Stimulated activated CD8-positive, alpha-beta memory T cell treated with anti-CD3 and anti-CD28 coated beads, Interleukin-7, amount 100 ng/mL, for 1 hour (primary cell): ENCODE measurements at places on chromosomes 4 and X.

DNA sequence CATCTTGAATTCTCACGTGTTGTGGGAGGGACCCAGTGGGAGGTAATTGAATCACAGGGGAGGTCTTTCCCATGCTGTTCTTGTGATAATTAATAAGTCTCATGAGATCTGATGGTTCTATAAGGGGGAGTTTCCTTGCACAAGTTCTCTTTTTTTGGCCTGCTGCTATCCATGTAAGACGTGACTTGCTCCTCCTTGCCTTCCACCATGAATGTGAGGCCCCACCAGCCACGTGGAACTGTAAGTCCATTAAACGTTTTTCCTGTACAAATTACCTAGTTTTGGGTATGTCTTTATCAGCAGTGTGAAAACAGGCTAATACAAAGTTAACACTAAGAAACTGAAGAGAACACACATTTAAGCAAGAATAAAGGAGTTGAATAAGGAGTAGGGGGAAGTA lies 16.0 kb downstream of the TBCK start:
- DNase-seq = no peak

- no peak for DNase-seq
Observed at GRCh38 chr4:19009881-19010280, 988.3 kb upstream of the LCORL start.

DNA sequence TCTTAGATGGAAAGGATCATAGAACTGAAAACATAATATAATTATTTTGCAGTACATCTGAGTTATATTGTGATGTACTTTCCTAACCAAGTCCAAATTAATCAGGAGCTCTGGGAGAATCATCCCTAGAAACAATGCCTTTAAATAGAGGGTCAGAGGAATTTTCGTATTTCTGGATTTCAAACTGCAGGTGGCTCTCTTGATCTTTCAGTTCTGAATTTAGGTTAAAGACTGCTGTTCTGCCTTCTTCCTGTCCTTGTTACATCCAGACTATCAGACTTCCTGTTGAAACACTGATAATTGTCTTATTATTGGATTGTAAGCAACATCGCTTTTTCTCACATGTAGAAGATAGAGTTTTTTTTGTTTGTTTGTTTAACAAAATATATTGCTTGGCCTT lies 142.7 kb downstream of the RPA4 start:
- no peak for DNase-seq

DNA sequence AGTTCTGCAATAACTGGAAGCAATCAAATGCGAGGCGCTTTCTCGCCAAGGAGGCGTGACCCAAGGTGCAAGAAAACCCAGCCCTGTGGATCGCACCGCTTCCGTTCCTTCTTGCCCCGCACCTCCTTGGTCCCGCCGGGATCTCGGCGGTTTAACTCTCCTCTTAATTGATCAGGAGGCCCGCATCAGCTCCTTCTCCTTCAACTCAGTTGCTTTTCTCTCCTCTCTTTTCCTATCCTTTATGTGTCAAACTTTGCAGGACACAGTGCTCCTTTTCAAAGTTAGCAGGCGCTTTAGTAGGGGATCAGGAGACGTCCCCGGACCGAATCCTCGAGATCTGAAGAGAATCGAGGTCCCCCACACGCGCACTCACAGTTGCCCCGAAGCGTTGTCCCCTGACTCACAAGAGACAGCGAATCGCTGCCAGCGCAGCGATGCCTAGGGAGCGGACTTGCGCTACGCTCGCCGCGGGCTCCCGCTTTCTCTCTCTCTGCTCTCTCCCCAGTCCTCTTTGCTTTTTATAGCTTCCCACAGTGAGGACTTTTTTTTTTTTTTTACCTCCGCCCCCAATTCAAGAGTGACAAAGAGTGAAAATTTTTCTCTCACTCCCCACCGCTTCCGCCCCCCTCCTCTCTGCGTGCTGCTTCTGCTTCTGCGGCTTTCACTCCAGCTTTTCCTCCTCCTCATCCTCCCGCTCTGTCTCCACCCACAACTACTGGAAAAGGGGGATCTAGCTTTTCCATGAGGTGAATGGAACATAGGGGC lies at the start of gene DKK2:
Gene DKK2 (minus strand): TSS at position 495 of the 765 bp plus-strand sequence. CDS start 722 bp downstream, outside the sequence.
- DNase-seq = no peak

DNA sequence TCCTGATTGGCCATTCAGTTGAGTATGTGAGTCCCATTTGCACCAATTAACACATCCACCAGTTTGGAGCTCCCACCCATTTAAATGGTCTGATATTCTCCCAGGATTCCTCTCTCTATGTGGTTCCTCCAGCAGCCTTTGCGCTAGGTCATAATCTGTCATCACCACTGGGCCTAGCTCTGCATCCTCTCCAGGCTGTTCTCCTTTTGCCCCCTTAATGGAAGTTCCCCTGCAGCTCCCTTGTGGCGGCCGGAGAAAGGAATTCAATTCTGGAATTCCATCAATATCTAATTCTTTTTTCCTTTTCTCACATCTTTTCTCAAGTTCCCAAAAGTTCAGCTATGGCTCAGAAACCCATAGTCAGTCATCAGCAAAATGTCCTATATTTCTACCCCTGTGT lies 2184.4 kb upstream of the AGA start:
- DNase-seq = no peak

- DNase-seq = no peak
Observed at GRCh38 chr4:39312816-39313215, 53.3 kb downstream of the RFC1 start.

DNA sequence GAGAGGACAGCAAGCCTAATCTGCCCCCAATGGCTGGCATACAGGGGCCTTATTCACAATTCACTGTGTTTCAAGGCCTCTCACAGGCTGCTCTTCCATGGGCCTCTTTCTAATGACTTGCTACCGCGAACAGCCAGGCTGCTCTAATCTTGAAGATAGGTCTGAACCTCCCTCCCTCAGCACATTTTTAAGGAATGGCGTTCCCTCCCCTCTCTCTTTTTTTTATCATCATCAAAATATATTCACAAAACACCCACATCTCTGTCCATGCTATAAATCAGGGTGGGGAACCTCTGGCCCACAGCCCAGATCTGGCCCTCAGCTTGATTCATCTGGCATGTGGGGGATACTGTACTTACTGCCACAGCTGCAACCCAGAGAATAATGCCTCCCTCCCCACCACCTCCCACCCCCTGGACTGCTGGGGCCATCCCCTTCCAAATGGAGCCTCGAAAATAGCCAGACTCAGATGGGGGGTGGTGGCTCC lies 76.2 kb upstream of the PLAC1 start:
- DNase-seq = no peak

DNA sequence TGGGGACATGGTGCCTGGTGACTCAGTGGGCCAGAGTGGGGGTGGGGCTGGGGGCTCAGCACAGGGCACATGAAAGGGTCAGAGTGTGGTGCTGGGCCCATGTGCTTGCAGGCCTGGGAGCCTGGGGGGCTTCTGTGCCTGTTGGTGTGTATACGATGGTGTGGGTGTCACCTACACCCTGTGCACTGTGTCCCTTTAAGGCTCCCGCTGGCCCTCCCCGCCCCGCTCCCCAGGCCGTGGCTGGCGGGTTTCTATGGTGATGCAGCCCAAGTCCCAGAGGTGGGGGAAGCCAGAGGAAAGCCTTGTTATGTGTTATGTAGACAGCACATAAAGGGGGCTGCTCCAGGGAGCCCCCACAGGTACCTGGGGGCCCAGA lies 5.5 kb downstream of the L1CAM start:
- no peak for DNase-seq

- no peak for DNase-seq
Observed at GRCh38 chr4:128287141-128287870, at the start of gene PGRMC2. TSS of gene PGRMC2 (minus strand) at chr4:128287813. CDS start at chr4:128287790, 23 bp downstream.

- DNase-seq = no peak
Observed at GRCh38 chrX:30296408-30297254, 12.6 kb downstream of the NR0B1 start.

- no peak for DNase-seq
Observed at GRCh38 chr4:72283357-72283756, 251.6 kb downstream of the NPFFR2 start.

GRCh38 chrX:39759526-39760224 lies 338.1 kb downstream of the BCOR start:
- no peak for DNase-seq

DNA sequence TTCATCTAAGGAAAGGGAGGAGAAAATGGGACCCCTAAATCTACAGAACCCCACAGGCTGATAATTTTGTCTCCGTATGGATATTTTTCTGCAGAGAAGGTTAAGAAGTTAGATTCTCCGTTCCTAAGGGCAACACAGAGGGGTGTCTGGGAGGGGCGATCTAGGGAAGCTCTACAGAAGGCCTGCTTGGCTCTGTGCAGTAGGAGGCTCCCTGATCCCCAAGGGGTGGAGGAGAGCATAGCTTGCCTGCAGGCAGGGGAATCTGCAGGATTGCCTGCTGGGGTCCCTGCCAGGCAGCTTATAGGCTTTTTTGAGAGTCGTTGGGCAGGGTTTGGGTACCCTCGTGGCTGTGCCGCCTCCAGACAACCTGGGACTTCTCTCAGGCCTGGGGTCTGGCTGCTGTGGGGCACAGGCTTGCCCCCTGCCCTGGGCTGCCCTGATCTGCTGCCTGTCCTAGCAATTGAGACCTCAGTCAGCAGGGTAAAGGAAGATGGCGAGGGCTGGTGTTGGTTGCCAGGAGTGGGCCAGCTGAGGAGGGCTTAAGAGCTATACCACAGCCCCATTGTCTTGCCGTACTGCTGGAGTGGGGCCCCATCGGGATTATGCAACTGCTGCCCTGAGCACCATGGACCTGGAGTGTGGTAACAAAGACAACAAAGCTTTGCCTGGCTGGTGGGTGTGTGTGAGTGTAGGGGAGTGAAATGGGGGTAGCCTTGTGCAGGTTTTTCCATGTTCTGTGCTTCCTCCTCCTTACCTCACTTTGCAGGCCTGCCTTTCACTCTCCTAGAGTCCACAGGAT lies 74.1 kb downstream of the EFNB1 start:
- DNase-seq = no peak

- no peak for DNase-seq
Observed at GRCh38 chr4:155667222-155667567, 547 bp downstream of the GUCY1A1 start.

DNA sequence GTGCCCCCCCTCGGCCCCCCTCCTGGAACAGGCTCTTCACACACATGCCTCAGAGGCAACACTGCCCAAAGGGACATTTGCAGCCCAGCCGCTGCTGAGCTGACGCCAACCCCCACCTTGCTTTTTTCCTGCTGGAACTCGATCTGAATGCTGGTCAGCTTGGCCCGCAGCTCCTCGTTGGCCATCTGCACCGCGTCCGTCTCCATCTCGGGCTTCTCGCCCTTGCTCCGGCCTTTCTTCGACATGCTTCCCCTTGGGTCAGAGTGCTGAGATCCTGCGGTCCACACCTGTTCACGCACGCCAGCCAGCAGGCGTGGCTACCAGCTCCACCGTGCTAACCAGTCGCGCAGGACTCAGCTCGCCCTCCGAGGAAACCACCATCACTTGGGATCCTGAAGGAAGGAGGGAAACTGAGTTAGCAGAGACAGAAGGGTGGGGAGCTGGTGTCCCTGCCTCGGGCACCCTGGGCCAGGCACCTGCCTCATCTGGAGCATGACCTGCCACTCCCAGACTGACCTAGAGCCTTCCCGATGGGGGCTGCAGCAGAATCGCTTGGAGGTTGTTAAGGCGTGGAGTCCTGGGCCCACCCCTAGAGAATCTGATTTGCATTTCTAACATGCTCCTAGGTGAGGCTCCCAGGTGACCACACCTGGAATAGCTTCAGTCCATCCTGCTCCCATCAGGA lies 87.6 kb downstream of the JAKMIP1 start:
- DNase-seq = no peak

DNA sequence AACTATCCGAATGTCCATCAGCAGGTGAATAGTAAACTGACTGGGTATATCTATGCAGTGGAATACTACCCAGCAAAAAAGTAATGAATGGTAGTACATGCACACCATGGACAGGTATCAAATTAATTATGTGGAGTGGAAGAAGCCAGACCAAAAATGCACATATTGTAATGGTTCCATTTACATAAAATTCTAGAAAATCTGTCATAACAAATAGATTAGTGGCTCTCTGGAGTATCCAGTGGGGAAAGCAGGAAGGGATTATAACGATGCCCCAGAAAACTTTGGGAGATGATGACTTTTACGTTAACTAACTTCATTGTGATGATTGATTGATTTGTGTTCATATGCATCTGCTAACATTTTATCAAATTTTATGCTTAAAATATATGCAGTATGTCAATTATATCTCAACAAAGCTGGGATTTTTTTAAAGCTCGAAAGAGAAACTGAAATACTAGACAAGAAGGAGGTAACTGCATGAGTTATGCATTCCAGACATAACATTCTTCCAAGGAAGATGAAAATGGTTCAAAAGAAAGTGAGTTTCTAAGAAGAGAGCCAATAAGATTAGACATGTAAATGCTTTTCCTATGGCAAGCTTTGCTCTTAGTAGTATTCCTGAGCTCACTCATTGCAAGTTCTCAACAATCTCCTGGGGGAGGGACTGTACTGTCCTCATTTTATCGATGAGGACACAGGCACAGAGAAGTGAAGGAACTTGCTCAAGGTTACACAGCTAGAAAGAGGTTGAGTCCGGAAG lies 58.6 kb upstream of the MSX1 start:
- DNase-seq = no peak

GRCh38 chrX:19799319-19800182 lies 87.8 kb downstream of the SH3KBP1 start:
- DNase-seq = peak; percentile 14
